NCI-H1930 (cell line): ENCODE measurements at places on chromosomes 6 and 20.

DNA sequence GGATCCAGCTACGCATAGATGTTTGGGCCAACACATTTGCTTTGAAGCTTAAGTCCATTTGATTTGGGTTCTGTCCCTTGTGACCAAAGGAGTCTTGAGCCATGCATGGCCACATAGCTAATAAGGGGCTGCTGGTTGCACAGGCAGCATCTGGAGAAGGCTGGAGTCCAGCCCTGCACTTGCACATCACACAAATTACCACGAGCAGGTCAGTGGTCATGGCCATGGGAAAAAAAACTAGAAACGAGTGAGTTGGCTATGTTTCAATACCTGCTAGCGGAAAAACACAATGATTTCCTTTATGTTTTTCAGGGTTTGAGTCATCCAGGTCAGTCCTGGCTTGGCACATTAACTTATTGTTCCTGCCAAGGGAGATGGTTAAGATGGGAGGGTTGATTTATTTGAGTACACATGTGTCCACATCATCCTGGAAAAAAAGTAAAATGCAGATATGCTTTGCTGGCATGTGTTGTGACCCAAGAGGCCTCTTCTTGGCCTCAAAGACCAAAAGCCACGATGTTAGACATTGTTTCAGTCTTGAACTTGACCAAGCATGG, 5.6 kb upstream of the STX16 start:
- DNase-seq, result no peak

- DNase-seq, result no peak
Measured at GRCh38 chr20:881051-881782, 34.9 kb downstream of the ANGPT4 start.

DNA sequence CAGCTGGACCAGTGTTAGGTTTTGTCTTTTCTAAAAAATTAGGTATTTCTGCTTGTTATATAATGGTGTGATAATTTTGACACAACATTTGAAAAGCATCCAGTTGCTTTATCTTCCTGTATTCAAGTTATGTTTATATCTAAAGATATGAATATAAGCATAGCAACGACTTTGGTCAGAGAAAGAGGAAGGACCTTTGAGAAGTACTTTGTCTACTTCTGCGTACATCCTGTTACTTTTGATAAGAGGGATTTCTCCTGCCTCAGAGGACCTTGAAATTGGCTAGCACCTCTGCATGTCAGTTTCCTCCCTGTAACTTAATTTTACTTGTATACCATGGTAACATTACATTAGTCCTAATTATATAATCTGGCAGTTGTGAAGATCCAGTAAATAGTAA, 24.8 kb downstream of the PHF20 start:
- no peak for DNase-seq

DNA sequence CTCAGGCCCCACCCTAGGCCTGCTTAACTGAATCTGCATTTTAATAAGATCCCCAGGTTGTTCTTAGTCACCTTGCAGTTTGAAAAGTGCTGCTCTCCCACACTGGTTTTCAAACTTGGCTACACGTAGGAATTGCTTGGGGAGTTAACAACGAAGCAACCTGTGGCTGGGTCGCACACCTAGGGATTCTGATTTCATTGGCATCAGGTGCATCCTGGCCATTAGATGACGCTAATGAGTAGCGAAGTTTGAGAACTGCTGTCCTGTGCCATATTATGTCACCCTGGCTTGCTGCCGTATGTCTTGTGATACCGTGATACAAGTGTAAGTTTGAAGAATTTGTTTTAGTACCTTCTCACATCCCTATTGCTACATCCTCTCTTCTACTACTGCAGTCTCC, 28.2 kb upstream of the FUCA2 start:
- no peak for DNase-seq

GRCh38 chr6:170032197-170032596, 258.7 kb downstream of the DLL1 start:
- DNase-seq, result no peak

GRCh38 chr6:15551798-15552197, 111.0 kb downstream of the DTNBP1 start:
- no peak for DNase-seq

DNA sequence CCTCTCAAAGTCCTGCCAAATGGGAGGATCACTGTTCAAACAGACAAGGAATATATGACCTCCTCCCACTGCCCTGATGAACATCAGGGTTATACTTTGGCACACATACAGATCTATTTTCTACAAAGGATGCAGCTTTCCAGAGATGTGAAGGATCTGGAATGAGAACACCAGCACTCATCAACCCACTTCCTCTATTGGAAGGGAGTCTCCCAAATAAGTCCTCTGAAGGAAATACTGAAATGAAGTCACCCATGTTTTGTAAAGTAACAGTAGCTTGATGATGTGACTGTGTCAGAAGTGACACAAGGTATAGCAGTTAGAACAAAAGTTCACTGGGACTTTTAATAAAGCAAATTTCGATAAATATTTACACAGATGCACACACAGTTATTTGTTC, 104.9 kb downstream of the OGFRL1 start:
- DNase-seq, result no peak
